Dermis blood vessel endothelial cell (primary cell): ENCODE measurements at places on chromosomes 16 and 17. TPM values are rescaled to one million over a fixed set of nuclear protein-coding genes. Genes with fewer than 3 reads are reported as not detected.

CFAP52 gene
- not detected in 2 replicates for total RNA-seq

SGCA gene
- total RNA-seq = not detected in 2 replicates

TPSD1 gene
- not detected in 2 replicates for total RNA-seq

CDH1 gene
- total RNA-seq = under 0.01 and 0.17 TPM in 2 replicates

NOMO2 gene
- total RNA-seq = 114 and 206 TPM in 2 replicates

CD300H gene
- not detected in 2 replicates for total RNA-seq

KCNJ18 gene
- total RNA-seq = not detected in 2 replicates

KRTAP9-2 gene
- not detected in 2 replicates for total RNA-seq

TMC6 gene
- total RNA-seq = 69.6 and 70.2 TPM in 2 replicates

DCTPP1 gene
- 61.3 and 61.9 TPM in 2 replicates for total RNA-seq

TP53TG3E gene
- not detected in 2 replicates for total RNA-seq

GLP2R gene
- total RNA-seq = 0.17 TPM in 1 of 2 replicates, not detected in the other

HS3ST3A1 gene
- total RNA-seq = 0.05 and 0.17 TPM in 2 replicates

FAM117A gene
- 15.5 and 25.4 TPM in 2 replicates for total RNA-seq

FNDC8 gene
- not detected in 2 replicates for total RNA-seq

KIFC3 gene
- 58.3 and 75.4 TPM in 2 replicates for total RNA-seq

CDRT4 gene
- 0.93 and 1.9 TPM in 2 replicates for total RNA-seq

TP53TG3F gene
- not detected in 2 replicates for total RNA-seq

CMC2 gene
- 35.7 and 47.4 TPM in 2 replicates for total RNA-seq

SPOP gene
- total RNA-seq = 127 and 144 TPM in 2 replicates

TSR1 gene
- total RNA-seq = 44.8 and 56.3 TPM in 2 replicates

MT1A gene
- 2.3 TPM in 1 of 2 replicates, not detected in the other for total RNA-seq

NLK gene
- total RNA-seq = 31.1 and 49.4 TPM in 2 replicates

TMEM204 gene
- total RNA-seq = 97.4 and 107 TPM in 2 replicates

PPP4C gene
- total RNA-seq = 220 and 256 TPM in 2 replicates

CDK5RAP3 gene
- total RNA-seq = 48.0 and 76.6 TPM in 2 replicates
